ENCODE measurements at places on chromosomes 2 and 18.

DNA sequence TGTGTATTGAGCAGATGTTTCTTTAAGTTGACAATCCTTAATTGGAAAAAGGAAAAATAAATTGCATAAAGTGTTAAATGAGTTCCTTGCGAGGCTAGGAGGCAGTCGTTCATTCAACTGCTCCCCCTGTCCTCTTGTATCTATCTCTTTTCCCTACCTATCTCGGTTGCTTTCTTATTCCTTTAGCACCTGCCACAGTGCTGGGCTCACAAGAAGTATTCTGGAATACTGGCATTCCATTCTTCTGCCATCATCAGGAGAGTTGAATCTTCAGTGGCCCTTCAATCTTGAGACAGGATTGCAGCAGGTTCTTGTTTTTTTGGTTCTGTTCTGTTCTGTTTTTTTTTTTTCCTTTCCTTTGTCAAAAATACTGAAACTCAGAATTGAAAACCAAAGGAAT lies 143.1 kb upstream of the AQP4 start:
- no peak for DNase-seq

DNA sequence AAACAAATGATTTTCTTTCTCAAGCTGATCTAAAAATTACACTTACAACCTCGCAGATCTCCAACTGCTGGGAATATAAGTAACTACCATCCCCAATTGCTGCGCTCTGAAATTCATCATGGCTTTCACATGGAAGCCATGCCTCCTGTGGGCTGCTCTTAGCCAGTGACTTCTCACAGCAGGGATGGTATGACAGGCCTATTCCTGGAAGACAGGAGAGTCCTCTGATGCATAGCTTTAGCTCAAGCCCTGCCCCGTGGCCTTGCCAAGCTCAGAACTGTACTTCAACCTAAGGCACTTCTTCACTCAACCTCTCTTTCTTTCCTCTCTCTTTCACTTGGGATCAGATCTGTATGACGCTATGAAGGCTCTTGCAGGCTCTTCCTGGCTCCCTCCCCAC lies 12.6 kb upstream of the ELAC1 start:
- DNase-seq, result no peak

GRCh38 chr2:207558079-207558491 lies 28.3 kb downstream of the CREB1 start:
- DNase-seq, result peak; percentile 68

DNA sequence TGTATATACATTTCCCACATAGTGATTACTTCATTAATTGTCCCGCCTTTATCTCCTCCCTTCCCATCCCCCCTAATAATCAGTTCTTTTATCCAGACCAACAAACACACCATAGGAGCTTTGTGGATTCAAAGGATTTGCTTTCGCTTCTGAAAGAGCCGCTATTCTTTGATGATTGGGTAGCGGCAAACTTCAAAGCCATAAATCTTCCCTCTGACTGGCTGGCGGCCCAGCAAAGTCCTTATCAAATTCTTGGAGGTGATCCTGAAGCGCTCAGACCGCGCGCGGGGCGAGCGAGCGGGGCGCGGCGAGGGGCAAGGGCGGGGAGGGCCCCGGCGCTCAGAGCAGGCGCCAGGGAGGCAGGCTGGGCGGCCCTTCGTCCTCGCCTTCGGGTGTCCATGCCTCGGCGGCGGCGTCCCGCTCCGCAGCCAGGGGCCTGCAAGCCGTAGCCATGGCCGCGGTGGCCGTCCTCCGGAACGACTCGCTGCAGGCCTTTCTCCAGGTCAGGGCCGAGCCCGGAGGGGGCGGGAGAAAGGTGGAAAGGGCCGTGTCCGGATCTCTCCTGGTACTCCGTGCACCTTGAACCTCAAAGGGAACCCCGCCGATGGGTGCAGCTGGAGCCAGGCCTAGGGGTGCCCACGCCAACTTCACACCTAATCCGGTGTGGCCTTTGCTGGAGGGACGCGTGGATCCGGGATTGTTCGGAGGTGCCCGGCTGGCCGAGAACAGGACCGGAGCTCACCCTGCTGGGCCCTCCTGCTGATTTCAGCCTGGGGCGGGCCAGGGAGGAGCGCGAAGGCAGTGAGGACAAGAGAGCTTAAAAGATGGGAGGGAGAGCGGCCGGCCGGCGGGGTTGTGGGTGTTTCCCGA lies at the start of gene SP5:
Gene SP5, plus strand, starts transcription at position 276 of the 870 bp plus-strand sequence. Its CDS starts 176 bp downstream, at position 452.
- DNase-seq, result peak; percentile 62

- DNase-seq, result no peak
Observed at GRCh38 chr18:68733707-68734106, 18.8 kb upstream of the TMX3 start.

DNA sequence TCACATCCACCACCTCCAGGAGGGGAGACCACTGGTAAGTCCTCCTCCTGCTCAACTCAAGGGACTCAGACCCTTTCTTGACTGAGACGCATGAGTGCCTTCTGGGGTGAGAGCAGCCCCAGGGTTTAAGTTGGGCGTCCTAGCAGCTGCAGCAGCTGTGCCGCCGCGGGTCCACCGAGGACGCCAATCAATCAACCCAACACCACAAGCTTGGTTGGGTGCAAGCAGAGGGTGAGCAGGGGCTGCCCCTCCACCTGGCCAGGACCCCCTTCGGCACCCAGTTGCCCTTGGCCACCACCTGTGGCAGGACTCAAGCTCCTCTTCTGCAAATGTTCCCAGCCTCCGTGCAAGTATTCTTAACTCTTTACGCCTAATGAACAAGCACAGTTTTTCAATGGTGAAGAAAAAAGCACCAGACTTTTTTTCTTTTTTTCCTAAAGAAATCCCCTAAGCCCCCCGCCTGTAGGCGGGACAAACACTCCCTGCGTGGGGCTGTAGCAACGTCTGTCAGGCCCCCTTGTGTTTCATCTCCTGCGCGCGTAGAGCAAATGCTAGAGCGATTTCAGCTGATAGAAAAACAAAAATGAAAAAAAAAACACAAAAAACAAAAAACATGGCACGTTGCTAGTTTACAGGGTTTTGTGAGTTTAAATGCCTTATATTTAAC lies 197.1 kb downstream of the LOXHD1 start:
- DNase-seq, result no peak

DNA sequence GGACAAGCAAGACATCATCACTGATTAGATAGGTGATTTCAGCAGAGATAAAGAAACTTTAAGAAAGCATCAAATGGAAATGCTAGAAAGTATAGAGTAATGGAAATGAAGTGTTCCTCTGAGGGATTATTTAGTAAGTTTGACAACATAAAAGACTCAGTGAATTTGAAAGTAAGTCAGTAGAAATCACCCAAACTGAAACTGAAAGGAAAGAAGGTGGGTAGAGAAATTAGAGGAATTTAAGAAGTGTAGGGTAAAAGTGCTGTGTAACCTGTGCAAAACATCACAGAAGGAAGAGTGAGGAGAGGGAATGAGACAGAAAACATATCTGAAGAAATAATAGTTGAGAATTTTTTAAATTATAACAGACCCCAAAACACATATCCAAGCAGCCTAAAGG lies 343.1 kb downstream of the CBLN2 start:
- DNase-seq, result no peak

GRCh38 chr2:241563031-241563507 lies 4.5 kb downstream of the BOK start:
- no peak for DNase-seq

DNA sequence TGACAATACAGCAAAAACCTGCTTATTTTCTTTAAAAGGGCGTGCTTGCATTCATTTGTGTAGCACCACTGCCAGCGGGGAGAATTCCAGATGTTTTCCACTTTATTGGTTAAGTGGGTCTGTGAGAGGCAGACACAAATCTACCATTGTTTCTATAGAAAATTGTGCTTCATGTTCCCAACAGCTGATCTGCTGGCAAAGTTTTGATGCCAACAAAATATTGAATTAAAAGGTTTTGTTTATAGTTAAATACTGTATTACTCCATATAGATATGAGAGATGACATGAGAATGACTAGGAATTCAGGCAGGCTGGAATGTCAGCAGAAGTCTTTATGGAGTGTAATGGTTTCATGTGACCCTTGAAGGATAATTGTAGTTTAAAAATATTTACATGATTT lies 182.7 kb downstream of the MC4R start:
- no peak for DNase-seq
